GM12892 (cell line): ENCODE measurements at places on chromosomes 2 and 18.

- peak; percentile 37 for DNase-seq
Observed at GRCh38 chr18:24271381-24272228, 126.0 kb downstream of the OSBPL1A start.

DNA sequence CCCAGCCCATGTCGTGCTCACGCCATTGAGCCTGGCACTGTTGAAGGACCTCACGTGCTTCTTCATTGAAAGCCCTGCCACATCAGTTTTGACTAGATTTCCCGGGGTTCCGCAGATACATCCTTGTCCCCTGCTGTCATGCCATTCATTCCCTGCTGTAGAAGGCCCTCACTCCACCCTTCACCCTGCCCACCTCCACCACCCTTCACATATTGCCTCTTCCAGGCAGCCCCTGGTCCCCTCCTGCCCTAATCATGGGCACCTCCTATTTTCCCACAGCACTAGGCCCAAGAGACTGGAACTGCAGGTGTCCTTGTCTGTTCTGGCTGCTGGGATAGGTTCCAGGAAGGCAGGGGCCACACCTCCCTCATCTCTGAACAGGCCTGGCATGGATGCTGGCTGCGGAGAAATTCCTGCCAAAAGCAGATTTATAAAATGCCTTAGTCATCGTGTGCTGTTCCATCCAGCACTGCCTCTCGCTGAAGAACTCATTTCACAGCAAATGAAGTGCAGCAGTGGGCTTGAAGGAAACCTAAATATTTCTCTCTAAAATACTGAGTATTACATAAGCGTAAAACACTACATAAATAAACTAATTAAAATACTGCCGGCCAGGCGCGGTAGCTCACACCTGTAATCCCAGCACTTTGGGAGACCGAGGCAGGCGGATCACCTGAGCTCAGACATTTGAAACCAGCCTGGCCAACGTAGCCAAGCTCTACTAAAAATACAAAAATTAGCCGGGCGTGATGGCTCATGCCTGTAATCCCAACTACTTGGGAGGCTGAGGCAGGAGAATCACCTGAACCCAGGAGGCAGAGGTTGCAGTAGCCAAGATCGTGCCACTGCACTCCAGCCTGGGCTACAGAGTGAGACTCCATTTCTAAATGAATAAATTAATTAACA, 38.4 kb downstream of the EIF4E2 start:
- DNase-seq = no peak

- no peak for DNase-seq
Observed at GRCh38 chr2:974054-974453, 23.4 kb downstream of the SNTG2 start.

DNA sequence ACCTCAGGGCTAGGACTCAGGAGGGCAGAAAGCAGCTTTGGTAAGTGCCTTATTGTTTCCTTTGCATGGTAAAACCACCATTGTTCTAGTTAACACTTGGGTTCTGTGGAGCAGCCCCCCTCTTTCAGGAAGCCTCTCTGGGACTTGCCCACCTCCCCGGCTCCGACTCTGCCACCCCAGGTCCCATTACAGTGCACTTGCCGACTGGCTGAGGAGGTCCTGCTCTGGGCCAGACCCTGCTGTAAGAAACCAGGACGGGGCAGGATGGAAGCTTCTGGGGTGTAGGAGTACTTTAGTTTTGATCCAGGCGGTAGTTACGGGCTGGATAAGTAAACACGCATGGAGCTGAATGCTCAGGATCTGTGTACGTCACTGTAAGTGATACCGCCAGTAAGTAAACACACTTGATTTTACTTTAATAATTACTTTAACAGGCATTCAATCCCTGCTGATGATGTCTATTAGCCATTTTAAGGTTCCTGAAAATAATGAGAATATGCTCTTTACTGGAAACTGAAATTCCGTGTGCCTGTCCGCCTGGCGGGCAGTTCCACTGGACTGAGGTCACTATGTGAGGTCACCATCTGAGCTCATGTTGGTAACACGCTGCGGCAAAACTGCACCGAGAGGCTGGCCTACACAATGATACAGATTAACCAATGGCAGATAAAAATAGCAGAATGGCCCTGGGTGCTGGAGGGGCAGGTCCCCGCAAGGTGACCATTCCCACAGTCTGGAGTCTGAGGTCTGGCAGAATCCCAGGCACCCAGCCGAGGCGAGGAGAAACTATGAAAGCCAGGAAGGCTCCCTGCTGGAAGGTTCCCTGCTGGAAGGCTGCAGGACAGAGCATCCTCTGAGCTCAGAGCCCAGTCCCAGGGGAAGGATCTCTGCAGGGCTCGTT, 25.2 kb downstream of the HS1BP3 start:
- no peak for DNase-seq

- no peak for DNase-seq
Observed at GRCh38 chr18:9410515-9410914, 64.8 kb upstream of the RALBP1 start.

- DNase-seq = no peak
Observed at GRCh38 chr2:75772908-75773630, 62.4 kb upstream of the GCFC2 start.

- no peak for DNase-seq
Observed at GRCh38 chr2:172829229-172829628, 93.6 kb downstream of the RAPGEF4 start.

DNA sequence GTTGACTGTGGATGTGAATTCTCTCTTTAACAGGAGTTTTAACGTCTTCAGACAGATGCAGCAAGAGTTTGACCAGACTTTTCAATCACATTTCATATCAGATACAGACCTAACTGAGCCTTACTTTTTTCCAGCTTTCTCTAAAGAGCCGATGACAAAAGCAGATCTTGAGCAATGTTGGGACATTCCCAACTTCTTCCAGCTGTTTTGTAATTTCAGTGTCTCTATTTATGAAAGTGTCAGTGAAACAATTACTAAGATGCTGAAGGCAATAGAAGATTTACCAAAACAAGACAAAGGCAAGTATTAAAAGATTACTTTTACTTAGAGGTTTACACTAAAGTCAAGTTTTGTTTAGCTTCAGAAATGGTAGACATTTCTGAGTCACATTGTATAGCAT, 30.2 kb upstream of the TYMS start:
- DNase-seq = no peak

- DNase-seq = no peak
Observed at GRCh38 chr2:230899287-230899686, 25.8 kb downstream of the GPR55 start.
